Head of caudate nucleus (tissue), 42 donors: ENCODE measurements at places on chromosomes 2 and 18.

DNA sequence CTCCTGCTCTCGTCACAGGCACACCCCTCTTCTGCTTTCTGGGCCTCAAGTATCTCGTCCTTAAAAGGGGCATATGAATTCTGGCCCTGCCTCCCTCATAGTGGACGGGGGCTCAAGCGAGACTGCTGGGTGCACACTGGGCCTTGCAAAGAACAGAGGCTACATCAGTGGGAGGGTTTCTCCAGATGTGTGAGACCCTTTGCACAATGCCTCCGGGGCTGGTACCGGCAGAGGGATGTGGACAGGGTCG lies 25.0 kb downstream of the CRACDL start:
- DNase-seq: no peak

- DNase-seq: no peak
These were observed 186.0 kb downstream of the AFF3 start for GRCh38 chr2:99956232-99957030.

GRCh38 chr2:29587402-29588190 lies 333.8 kb downstream of the ALK start:
- DNase-seq: no peak

DNA sequence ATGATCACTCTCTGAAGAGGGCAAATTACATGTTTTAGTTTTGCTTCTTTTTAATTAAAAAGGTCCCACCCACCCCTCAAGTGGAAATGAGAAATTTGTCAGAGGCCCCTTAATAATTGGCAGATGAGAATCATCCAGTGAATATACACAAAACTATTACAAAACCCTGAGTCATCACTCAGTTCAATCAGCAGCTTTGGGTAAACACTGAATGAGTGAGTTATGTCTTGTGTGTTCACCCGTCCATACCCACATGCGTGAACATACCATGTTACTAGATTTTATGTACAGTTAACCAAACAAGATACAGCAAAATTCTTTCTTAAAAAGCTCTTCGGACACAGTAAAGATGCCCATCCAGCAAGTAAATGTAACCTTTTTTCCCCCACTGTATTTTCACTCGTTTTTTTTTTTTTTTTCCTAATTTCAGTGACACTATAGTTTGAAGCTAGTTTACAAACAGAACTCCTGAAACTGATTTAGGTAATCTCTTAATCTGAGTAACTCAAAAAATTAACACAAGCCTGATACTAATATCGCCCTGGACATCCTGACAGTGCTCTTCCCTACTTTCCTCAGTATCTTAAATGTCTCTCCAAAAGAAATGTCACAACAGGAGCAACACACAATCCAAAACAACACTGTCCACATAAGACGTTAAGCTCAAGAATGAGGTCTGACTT lies 1.4 kb downstream of the PSME4 start:
- no peak for DNase-seq
